ENCODE measurements at places on chromosomes 1 and 21. TPM values are rescaled to one million over a fixed set of nuclear protein-coding genes. Genes with fewer than 3 reads are reported as not detected.

SLC16A1 gene
- 5.5 TPM for polyA plus RNA-seq

ATP1A4 gene
- polyA plus RNA-seq = not detected

MYOG gene
- not detected for polyA plus RNA-seq

CYP4Z1 gene
- polyA plus RNA-seq = not detected

DNA sequence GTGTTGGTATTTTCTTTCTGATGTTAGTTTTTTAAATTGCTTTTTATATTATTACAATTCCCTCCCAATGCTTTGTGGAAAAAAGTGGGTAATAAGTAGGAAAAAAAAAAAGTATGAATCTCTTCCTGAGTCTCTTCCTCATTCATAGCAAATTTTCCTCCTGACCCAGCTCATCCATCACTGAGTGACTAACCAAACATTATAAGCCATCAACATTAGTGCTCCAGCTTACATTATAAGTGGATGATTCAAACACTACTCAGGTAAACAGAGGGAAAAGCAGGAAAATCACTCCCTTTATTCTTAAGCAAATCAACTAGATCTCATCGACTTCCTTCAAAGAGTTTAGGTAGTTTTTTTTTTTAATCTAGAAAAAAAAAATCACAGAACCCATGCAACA is 15.4 kb upstream of the SAMD13 start:
- peaks cover 4% of the 10 kb centered on the region for H3K27me3 ChIP-seq
- H3K4me1 ChIP-seq = no peaks in the 10 kb centered on the region
- H3K4me3 ChIP-seq = no peak overlapping the region
- peak overlapping the region; percentile 44 for H3K27ac ChIP-seq

GRCh38 chr1:34370748-34371147 is 194.0 kb downstream of the C1orf94 start:
- no peaks in the 10 kb centered on the region for H3K36me3 ChIP-seq
- H3K4me1 ChIP-seq = no peaks in the 10 kb centered on the region
- no peak overlapping the region for H3K27ac ChIP-seq
- no peak overlapping the region for H3K4me3 ChIP-seq

All from naive B cell (primary cell).